ENCODE measurements at places on chromosomes 1 and 21. TPM values are rescaled to one million over a fixed set of nuclear protein-coding genes. Genes with fewer than 3 reads are reported as not detected.

DNA sequence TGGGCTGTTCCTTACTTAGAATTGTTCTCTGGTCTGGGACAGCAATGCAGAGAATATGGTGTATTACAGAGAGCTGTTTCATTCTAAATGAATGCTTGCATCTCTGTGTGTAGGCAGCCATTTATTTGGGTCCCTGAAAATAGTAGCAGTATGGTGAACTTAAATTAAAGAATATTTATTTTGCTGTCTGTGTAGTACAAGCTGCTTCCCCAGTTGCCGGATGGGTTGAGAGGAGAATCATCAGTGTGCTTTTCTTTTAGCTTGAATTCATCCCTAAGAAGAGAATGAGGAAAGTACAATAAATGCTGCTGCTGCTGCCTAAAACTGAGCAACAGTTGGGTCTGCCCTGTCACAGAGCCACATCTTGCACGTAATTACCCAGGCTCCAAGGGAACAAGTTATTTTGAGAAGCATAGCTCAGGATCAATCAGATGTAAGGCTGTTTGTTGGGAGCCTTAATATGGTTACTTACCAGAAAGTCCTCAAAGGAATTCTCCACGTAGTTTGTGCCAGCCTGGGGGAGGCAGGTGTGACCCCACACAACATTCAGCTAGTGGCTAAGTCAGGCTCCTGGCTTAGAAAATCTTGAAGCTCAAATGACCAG lies 16.6 kb downstream of the ACTN2 start:
- no peaks in the 10 kb centered on the region for H3K36me3 ChIP-seq
- no peaks in the 10 kb centered on the region for H3K27me3 ChIP-seq
- no peak overlapping the region for H3K27ac ChIP-seq
- H3K4me1 ChIP-seq: no peaks in the 10 kb centered on the region

- H3K36me3 ChIP-seq: no peaks in the 10 kb centered on the region
- no peak for DNase-seq
- no peak overlapping the region for H3K4me3 ChIP-seq
- H3K27ac ChIP-seq: no peak overlapping the region
- H3K4me1 ChIP-seq: no peaks in the 10 kb centered on the region
Measured at GRCh38 chr1:197622371-197622770, 152.9 kb downstream of the DENND1B start.

GRCh38 chr1:45843474-45843905 lies 40.1 kb downstream of the MAST2 start:
- H3K4me1 ChIP-seq: peaks cover 22% of the 10 kb centered on the region
- no peak overlapping the region for H3K27ac ChIP-seq
- H3K4me3 ChIP-seq: no peak overlapping the region
- no peaks in the 10 kb centered on the region for H3K36me3 ChIP-seq

- H3K36me3 ChIP-seq: no peaks in the 10 kb centered on the region
- H3K4me3 ChIP-seq: peak overlapping the region; percentile 49
- H3K27me3 ChIP-seq: no peaks in the 10 kb centered on the region
- peak; percentile 94 for DNase-seq
Measured at GRCh38 chr1:11731691-11732283, 4.1 kb upstream of the AGTRAP start.

Gene GJA5
- 1.2 TPM for polyA plus RNA-seq

DNA sequence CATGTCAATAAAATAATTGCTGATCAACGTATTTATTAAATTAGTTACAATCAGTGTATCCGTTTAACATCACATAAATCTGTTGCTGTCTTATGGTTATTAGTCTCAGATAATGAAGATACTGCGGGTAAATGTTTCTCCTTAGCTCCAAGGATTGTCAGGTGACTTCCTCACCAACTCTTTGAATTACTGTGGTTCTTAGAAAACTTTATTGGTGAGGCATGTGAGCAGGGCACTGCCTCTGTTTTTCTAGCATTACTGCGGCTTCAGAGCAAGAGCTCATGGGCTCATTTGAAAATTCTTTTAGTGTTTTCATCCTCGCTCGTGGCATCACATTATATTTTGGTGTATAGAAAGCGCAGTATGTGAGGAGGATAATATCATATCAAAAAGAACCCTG lies 555.9 kb downstream of the LMO4 start:
- no peak overlapping the region for H3K4me3 ChIP-seq
- H3K36me3 ChIP-seq: no peaks in the 10 kb centered on the region
- DNase-seq: no peak
- H3K27ac ChIP-seq: no peak overlapping the region
- H3K27me3 ChIP-seq: no peaks in the 10 kb centered on the region

All from sigmoid colon (tissue), 7 donors.